ENCODE measurements at places on chromosomes 6 and 20. TPM values are rescaled to one million over a fixed set of nuclear protein-coding genes. Genes with fewer than 3 reads are reported as not detected.

TNF gene
- under 0.01 TPM for total RNA-seq

KIF13A gene
- 43.1 TPM for total RNA-seq

SLC44A4 gene
- total RNA-seq = 0.30 TPM

C20orf144 gene
- 0.05 TPM for total RNA-seq

SMLR1 gene
- not detected for total RNA-seq

SEMG1 gene
- not detected for total RNA-seq
